HFFc6 (cell line): ENCODE measurements at places on chromosomes 6 and 20. TPM values are rescaled to one million over a fixed set of nuclear protein-coding genes. Genes with fewer than 3 reads are reported as not detected.

GRCh38 chr20:32559753-32560380, 25.3 kb downstream of the NOL4L start:
- DNase-seq = no peak

DNA sequence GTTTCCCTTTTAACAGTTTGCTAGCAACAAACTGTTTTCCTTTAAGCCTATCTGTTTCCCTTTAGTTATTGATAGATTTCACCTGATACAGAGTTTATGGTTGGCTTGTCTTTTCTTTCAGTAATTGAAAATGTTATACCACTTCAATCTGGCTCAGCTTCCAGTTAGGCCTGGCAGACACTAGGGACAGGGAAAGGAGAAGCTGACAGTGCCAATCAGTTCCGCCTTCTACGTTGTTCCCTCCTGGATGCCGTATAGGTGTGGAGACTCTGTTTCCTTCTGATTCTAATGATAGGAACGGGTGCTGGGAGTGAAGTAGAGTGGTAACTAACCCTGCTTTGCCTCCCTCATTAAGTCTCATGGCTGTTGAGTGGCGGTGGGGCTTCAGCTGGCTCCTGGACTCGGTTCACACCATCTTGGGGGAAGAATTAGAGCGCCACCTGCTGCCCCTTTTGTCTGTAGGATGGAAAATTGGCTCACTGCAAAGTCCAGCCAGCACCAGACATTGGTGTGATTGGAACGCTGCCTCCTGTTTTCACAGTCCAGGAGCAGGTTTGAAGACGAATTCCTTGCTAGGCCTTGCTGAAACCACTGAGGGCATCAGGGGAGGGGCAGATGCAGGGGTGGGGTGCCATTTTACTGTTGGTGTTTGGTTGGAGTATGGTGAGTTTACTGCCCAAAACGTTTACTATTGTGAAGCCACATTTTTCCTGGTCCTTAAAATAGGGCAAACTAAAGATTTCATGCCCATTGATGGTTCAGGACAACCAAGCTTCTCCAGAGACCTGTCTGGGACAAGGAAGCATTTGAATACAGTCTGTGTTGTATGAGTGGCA, 1729.5 kb downstream of the GRIK2 start:
- peak; percentile 17 for DNase-seq

DNA sequence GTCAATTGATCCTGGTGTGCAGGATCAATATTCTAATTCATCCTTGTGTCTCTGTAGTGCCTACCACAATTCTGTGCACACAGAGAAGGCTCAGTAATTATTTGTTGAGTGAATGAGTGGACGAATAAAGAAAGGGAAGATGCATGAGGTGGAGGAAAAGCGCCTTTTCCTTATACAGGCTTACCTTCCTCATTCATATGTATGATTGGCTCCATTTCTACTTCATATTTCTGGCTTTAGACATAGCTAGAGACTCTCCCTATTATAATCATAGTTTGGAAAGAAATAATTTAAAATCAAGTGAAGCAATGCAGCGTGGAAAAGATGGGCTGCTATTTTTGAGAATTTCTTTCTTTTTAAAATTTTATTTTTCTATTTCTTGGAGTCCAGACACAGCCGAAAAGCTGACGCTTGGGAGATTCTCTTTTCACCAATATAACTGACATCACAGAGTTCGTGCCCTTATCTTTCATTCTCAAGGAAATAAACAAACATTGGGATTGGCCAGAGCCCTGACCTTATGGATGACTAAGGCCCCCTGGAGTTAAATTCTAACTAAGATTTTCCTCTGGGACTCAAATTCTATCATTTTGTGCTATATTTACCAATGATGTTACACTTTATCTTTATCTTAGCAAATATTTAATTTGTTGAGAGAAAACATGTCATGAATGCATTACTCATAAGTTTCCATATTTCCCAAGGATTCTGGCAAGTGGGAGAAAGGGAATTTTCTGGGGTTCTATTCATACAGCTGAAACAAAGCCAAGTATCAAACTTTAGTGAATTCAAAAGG, 48.1 kb downstream of the PRL start:
- DNase-seq = no peak

DNA sequence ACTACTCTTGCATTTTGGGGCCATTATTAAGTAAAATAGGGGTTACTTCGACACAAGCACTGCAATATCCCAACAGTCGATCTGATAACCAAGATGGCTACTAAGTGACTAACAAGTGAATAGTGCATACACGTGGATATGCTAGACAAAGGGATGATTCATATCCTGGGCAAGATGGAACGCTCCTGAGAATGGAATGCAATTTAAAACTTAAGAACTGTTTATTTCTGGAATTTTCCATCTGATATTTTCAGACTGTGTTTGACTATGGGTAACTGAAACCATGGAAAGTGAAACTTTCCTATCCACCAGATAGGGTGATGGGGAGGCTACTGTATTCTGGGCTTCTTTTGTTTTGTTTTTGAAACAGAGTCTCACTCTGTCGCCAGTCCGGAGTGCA, 66.5 kb downstream of the ILRUN start:
- DNase-seq = peak; percentile 92

DNA sequence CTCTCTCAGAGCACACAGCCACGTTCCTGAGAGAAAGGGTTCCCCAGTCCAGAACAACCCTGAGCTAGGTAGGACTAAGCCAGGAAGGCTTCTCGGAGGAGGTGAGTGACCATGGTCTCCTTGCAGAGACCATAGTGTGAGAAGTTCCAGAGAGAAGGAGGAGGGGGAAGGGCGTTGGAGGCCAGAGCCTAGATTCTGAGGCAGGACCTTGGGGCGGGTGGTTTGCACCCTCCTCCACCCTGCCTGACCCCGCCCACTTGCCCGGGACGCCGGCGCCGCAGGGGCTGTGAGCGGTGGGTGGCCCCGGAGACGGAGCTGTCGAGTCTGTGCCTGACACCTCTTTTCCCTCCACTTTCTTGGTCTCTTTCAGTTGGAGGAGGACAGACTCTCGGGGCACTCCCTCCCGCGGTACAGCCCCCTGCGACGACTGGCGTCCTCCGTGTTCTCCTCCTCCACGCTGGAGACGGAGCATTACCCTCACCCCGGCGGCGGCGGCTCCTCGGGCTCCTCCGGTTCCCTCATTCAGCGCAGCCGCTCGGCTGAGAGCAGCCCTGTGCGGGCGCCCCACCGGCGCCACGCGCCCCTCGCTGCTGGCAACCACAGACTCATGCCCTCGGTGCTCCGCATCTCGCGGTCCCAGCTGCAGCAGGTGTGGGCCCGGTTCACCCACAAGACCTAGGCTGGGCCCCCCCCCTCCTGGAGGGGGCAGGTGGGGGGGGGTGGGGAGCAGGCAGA, 26.2 kb downstream of the TTBK1 start:
- DNase-seq = no peak

- DNase-seq = no peak
These were observed 275.0 kb upstream of the FLRT3 start for GRCh38 chr20:14612391-14612790.

DNA sequence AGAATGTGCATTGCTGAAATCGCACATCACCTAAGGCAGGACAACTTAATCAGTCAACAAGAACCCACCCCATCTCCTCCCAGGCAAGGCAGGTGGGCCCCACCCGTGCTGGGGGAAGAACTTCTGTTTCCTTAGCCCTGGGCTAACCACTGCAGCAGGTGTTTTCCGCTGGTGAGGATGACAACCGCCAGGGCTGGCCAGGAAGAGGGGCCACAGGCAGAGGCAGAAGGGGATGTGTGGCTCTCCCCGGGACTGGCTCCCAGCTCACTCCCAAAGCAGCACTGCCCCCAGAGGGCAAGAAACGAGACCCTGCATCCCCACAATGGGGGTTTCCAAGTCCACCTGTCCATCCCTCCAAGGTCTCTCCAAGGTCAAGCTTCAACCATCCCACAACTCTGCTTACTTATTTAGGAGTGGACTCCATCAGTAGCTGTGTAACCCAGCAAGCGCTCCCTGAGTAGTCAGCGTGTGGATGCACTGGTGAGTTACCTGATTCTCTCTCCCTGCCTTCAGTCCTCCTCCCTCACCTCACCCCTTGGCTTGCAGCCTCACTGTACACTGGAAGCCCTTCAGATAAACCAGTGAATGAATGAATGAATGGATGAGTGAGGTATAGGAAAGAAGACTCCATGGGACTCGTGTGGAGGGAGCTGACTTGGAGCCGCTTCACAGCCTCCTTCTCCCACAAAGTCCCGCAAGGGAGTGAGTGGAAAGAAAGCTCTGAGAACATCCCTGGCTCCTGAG, 168.2 kb upstream of the CST7 start:
- DNase-seq = no peak

DNA sequence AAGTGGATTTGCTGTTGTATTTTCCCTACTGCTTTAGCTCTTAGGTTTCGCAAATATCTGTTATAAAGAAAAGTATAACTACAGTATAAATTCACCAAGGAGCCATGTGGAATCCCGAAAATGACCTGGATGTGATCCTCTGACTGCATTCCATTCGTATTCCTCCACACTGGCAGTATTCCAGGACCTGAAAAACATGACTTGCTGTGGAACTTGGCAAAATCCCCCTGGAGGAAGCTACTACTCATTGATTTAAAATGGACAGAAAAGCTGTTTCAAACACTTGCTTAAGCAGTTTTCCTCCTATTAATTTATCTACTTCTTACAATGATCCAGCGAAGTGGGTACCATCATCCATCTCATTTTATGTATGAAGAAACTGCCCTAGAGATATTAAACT, 13.3 kb upstream of the ENPP5 start:
- peak; percentile 69 for DNase-seq

Gene ARFGAP1
- 110 to 135 TPM (median 115 TPM) in 3 replicates for total RNA-seq

Gene CSE1L
- total RNA-seq = 85.0 to 121 TPM (median 118 TPM) in 3 replicates

Gene METTL24
- not detected in 3 replicates for total RNA-seq

Gene PRSS16
- total RNA-seq = not detected in 2 replicates

Gene ZNF165
- total RNA-seq = 0.11 to 0.33 TPM (median 0.16 TPM) in 3 replicates

Gene NNAT
- total RNA-seq = not detected in 3 replicates

Gene SPATS1
- not detected in 3 replicates for total RNA-seq

Gene OCSTAMP
- not detected in 3 replicates for total RNA-seq
